ENCODE measurements at places on chromosomes 1 and 21.

DNA sequence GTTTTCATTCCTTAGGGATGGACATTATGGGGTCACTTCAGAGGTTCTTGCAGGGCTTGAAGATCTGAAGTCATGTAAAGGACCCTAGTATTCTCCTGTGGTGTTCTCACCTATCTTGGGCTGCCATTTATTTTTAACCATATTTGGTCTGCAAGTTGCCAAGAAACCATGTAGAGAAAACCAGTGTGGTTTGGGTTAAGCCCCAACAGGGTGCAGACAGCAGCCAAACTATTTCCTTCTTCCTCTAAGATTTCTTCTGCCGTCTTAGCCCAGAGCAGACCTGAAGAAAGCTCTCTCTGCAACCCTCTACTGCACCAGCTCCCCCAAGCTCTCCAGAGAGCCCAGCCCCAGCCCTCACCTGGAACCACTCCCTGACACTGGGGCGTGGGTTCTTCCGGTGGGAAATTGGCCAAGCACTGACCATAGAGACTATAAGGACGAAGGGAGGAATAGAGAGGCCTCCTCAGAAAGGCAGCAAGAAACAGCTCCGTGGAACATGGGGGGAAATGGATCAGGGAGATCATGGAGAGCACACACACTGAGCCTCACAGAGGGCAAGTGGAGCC lies 136.6 kb downstream of the SYF2 start:
- no peak for DNase-seq

- no peak for DNase-seq
Observed at GRCh38 chr1:240683576-240683975, 71.6 kb upstream of the GREM2 start.

- DNase-seq: no peak
Observed at GRCh38 chr1:13730751-13731482, 30.9 kb downstream of the PRDM2 start.

GRCh38 chr1:27372022-27372807 lies 2.4 kb downstream of the FCN3 start:
- no peak for DNase-seq

GRCh38 chr1:243550276-243550675 lies 294.4 kb downstream of the SDCCAG8 start:
- DNase-seq: no peak

- DNase-seq: no peak
Observed at GRCh38 chr1:201184307-201185122, 6.1 kb upstream of the IGFN1 start.

GRCh38 chr1:30538226-30538992 lies 185.0 kb downstream of the MATN1 start:
- no peak for DNase-seq

GRCh38 chr1:29695803-29696202 lies 459.5 kb downstream of the PTPRU start:
- no peak for DNase-seq

DNA sequence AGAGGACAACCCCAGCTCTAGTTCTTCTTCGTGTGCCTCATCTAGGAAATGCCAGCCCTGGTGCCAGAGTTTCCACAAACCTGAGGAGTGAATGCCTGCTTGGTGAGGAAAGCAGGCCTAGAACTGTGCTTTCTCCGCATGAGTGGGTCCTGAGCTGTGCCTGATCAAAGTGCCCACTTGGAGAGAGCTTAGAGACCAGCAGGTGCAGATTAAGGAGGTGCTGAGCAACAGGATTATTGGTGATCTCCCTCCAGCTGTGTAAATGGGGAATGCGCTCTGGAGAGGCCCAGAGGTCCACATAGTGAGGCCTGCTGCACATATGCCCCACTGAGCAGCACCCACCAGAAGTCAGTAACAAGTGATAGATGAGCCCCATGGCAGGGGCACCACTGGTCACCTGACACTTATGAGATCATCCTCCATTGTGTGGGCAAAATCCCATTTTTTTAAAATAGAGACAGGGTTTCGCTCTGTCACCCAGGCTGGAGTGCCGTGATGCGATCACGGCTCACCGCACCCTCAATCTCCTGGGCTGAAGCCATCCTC lies 127.2 kb upstream of the ZC3H12A start:
- no peak for DNase-seq

DNA sequence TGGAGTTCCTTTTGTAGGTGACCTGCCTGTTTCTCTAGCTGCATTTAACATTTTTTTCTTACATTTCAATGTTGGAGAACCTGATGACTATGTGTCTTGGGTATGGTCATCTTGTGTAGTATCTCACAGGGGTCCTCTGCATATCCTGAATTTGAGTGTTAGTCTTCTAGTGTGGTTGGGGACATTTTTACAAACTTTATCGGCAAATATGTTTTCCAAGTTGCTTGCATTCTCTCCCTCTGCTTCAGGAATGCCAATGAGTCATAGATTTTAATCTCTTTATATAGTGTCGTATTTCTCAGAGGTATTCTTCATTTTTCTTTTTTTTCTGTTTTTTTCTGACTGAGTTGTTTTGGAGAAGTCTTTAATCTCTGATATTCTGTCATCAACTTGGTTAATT lies 684.0 kb downstream of the NCAM2 start:
- no peak for DNase-seq

GRCh38 chr1:99786751-99787501 lies 20.5 kb upstream of the FRRS1 start:
- DNase-seq: no peak

- no peak for DNase-seq
Observed at GRCh38 chr1:56424744-56425493, 154.4 kb downstream of the PLPP3 start.

DNA sequence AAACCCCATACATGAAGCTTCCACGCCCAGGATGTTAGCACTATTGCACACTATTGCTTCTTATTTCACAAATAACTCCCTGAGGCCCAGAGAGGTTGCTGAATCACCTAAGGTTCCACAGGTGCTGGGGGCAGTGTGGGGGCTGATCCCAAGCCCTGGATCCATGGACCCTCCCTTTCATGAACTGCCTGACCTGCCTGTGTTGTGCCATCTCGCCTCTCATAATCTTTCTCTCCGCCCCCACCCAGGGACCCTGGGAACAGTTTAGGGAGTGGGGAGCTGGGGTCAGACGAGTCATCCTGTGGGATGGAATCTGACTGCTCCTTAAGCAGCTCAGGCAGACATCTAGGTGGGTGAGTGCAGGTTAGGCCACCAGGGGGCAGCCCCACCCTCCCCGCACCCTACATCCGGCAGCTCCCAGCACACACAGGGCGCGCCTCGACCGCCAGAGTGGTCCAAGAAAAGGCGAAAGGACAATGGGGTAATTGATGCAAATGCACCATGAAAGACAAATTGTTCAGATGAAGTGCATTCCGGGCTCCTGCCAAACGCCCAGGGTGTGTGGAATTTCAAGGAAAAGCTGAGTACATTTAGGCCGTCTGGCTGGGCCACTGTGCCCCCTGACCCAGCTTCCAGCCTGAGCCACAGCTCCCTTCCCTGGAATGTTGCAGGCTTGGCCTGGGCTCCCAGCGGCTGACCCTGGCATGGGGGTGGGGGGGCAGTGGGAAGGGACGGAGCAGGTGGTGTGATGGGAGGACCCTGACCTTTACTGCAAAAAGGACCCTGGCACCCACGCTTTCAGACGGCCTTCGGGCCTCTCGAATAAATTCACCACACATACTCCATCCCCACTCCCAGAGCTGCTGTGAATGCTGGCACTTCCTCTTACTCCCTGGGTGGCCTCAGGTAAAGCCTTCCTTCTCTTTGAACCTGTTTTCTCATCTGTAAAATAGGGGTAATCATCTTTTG lies 20.8 kb downstream of the PHLDA3 start:
- DNase-seq: no peak

DNA sequence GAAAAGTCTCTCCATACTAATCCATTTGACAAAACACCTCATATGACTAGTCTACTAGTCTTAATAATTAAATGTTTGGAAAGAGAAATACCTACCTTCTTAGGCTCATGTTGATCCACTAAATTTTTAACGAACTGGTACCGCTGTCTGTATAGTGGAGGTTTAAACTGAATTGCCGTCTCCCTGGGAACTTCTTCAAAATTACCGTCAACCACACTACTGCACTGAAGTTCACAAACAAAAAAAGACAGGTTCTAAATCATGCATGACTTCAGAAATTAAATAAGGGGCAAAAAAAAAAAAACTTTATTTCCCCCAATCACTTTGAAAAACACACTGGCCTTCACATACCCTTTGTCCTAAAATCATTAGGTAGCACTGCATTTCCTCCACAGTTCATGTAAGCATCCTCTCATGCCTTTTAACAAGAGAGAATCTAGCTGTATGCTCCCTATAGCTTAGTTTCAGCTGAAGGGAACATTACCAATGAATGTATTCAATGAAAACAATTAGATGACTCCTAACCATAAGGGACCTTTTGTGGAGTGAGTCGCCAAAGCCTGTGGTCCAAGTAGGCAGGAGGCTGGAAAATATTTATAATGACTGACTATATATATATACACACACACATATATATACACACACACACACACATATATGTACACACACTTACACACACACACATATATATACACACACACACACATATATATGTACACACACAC lies 3.4 kb downstream of the HENMT1 start:
- no peak for DNase-seq

GRCh38 chr21:34684174-34684876 lies 15.5 kb downstream of the CLIC6 start:
- no peak for DNase-seq

- DNase-seq: no peak
Observed at GRCh38 chr1:222392556-222392955, 155.3 kb downstream of the HHIPL2 start.

DNA sequence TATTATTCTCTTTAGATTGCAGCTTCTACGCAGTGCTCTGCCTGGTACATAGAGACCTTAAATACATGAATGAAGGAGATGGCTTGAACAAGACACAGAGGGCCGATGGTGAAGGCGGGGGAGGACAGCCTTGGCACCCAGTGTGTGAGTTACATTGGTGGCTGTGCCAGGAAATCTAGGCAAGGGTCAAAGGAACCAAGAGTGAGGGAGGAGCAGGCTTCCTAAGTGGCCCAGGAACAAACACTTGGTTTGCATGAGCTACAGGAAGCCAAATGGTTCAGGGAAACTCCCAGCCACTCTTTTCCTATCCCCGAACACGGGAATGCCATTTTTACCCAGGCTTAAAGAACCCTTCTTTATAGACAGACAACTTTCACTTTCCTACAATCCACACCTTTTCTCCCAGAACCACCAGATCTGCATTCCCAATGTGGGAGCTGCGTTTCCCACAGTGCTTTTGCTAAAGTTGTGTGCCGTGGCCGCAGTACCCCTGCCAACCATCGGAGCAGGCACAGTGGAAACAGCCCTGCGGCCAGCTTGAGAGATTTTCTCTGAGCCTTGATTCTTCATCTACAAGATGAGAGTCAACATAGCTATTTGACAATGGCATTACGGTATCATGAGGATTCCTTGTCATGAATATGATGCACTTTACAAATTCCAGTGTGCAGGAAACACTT lies 3.5 kb upstream of the CLEC20A start:
- no peak for DNase-seq

DNA sequence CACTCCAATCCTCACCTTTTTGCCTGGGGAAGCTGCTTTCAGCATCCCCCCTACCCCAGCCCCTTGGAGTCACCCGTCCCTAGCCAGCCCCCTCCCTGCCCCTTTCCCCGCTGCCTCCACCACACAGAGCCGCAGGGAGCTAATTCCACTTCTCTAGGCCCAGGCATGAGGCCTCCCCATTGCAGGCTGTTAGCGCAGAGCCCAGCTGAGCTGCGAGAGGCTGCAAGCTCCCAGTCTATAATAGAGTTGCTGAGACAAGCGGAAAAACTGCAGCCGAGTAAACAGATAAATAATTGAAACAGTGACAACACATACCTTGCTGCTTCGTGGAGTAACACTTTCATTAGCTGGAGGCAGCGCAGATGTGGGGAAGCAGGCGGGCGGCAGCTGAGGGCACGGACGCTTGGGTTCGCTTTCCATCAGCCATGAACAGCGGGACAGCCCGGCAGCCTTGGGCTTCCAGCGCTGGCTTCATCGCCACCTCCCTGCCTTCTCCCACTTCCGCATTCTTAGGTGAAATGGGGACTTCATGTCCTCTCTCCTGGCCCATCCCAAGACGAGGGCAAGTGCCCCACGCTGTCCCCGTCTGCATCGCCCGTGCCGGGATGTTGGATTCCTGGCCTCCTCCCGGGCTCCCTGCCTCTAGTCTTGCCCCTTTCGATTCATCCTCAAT lies 183.3 kb downstream of the IGSF21 start:
- no peak for DNase-seq

DNA sequence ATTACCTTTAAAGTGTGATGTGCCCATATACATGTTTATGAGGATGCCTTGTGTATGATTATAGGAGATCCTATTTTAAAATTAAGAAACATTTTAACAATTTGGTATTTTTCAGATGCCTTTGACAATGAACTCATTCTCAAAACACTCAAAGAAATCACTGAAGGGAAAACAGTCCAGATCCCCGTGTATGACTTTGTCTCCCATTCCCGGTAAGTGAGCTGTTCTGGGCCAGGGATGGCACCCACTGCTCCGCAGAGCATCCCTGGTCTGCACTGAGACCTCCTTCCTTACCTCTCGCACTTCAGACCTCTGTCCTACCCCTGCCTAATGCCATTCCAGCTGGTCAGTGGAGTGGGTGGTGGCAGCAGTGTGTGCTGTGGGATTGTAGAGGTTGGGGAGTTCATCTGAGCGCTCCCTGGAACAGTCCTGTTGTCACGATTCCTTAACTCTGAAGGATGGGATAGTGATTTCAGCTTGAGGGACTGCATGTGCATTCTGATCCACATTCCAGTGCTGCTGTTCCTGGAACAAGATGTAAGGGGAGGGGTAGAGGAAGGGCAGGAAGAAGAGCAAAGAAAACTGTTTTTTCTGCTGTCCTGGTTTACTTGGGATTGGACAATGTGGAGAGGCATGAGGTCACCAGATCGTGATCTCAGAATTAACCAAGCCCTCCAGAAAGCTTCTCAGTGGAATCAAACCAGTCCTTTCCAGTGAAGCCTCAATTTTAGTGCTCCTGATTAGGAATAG lies 63.9 kb downstream of the UCK2 start:
- DNase-seq: no peak

- DNase-seq: no peak
Observed at GRCh38 chr1:14466006-14466405, 132.5 kb upstream of the KAZN start.

- DNase-seq: no peak
Observed at GRCh38 chr1:29120947-29121485, 2.7 kb downstream of the TMEM200B start.

GRCh38 chr1:23278717-23279116 lies 61.4 kb upstream of the HTR1D start:
- DNase-seq: no peak

- no peak for DNase-seq
Observed at GRCh38 chr1:13733711-13734110, 33.7 kb downstream of the PRDM2 start.
